AG09309 (cell line): ENCODE measurements at places on chromosomes 12 and 14.
A peak's percentile ranks its signal among the peaks of the same experiment; 100 is the strongest.

DNA sequence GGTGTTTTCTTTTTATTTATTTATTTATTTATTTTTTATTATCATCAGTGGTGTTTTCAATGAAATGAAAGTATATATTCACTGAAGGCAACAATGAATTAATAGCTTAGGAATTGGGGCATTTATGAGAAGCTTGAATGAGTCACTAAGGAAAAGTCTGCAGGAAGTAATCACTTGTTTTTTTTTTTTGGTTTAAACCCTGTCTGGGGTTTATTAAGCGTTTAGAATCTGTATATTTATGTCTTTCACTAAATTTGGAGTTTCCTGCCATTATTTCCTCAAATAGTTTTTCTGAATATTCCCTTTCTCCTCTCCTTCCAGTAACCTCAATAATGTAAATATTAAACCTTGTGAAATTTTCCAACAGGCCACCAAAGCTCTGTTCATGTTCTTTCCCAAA lies 85.5 kb downstream of the TESC start:
- DNase-seq: no peak

GRCh38 chr14:78763746-78764145 lies 593.6 kb downstream of the NRXN3 start:
- no peak for DNase-seq

DNA sequence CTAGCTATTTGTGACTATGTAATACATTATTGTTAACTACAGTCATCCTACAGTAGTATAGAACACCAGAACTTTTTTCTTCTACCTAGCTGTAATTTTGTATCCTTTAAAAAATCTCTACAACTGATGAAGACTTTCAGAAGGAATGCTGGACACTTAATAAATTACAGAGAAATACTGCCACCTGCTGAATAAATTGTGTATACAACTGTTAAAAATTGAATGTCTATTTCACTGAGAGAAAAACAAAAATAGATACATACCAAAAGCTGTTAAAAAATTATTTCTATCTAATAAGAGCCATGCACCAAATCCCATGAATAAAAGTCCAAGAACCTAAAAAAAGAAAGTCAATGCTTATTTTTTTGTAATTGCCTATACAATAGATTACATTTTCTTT lies 6.6 kb downstream of the TSPAN19 start:
- DNase-seq: no peak

DNA sequence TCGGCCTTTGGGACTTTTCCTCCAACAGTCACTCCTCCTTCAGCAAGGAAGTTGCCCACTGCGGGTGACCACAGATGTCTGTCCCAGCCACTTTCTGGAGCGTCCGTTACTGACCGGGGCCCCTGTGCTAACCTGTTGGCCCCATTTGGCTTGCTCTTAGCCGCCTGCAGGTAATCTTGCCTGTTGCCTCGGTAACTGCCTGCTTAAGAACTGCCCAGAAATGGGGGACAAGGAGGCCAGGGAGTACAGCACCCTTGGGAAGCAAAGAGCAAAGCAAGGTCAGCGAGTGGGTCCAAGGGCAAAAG lies 338.8 kb upstream of the SFSWAP start:
- no peak for DNase-seq

DNA sequence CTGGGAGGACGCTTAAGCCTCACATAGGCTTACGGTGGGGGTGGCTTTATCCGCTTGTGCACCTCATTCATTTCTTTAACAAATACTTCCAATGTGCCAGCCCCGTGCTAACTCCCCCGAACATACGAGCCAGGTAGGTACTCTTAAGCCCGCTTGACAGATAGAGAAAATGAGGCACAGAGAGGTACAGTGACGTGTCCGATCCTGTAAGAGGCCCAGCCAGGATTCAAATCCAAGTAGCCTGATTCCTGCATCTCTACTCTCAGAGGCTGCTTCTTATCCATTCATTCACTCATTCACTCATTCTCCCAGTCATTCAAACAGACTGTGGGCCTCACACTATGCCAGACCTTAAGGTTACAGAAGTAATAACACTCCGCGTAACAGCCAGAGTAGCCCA lies 477 bp downstream of the OAS3 start:
- no peak for DNase-seq

GRCh38 chr12:54692353-54692752 lies 44.2 kb upstream of the DCD start:
- no peak for DNase-seq

DNA sequence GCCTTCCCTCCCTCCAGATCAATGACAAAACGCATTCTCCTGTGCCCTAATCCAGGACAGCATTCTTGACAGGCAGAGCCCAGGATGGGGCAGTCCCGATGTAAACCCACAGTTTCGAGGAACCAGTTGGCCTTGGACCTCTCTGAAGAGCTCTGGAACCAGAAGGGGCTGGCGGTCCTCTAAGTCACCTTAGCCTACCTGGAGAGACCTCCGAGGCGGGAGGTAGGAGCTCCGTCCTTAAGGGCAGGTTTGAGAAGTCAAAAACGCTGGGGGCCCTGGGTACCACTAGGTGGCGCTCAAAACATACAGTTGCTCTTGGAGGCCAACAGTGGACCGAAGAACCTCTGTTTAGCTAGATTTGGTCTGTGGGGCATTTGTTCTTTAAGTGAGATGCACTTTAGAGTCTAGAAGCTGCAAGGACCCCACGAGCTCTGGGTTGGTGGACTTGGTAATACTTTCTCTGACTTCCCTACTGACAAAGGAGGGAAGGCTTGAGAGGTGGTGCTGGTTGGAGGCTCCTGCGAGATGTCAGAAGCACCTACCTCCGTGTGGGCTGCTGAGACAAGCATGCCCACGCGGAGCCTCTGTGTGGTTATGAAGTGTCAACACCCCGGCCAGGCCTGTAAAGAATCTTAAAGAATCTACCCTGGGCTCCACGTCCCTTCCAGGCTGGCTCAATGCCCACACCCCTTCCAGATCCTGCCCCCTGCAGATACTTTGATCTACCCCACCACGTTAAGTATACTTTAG lies 74.8 kb upstream of the CHST11 start:
- DNase-seq: no peak

DNA sequence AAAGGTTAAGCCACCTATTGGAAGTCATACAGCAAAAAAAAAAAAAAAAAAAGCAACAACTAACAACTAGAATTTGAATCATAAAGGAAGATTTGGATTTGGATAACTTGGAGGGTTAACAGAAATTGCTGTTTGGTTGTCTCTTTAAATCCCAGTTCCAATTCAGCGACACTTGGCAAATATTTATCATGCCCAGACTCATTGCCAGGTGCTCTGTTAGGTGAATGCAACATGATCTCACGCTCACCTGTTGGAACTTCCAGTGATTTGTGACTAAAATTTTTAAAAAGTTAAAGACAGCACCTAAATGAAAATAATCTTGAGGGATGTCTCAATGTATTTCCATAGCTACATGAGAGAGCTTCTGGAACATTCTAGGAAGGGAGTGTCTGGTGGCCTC lies 103.7 kb downstream of the TBX3 start:
- DNase-seq: no peak

- DNase-seq: no peak
Observed at GRCh38 chr12:95303476-95303875, 85.9 kb downstream of the VEZT start.

GRCh38 chr14:28138341-28138740 lies 628.2 kb upstream of the FOXG1 start:
- DNase-seq: no peak

DNA sequence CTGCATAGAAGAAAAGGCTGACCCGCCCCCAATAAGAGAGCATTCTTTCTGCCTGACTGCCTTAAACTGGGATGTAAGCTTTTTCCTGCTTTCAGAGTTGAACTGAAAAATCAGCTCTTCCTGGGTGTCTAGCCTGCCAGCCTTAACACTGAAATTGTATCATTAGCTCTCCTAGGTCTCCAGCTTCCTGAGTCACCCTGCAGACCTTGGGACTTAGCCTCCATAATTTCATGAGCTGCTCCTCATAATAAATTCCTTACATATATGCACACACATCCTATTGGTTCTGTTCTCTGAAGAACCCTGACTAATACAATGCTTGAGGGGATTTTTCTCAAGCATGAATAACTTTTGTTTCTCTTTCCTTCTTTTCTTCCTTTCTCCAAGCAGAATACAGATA lies 76.4 kb upstream of the FAR2 start:
- peak; percentile 27 for DNase-seq

DNA sequence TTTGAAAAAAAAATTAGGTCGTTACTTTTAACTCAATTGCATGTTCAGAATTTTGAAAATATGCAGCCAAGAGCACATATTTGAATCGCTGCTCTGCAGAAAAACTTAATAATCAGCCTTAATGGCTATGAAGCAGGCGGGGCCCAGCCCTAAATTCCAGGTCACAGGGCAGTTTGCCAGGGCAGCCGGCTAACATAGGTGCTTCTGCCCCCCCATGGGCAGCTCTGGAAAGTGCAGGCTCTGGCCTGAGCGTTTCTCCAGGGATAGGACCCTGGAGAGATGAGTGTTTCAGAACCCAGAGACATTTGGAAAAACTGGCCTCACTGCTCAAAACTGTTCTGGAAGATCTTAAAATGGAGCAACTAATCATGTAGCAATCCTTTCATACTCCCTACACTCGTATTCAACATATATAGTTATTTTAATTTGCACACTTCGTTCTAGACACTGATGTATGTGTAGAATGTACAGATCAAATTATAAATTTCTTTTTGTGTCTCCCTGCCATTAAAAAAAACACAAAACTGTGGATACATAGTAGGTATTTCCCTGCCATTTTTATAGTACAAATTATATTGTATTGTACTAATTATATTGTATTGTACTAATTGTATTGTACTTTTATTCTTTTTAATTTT lies 26.0 kb upstream of the PTGR2 start:
- DNase-seq: peak; percentile 28

GRCh38 chr14:103527408-103528145 lies 1.4 kb upstream of the TRMT61A start:
- no peak for DNase-seq

DNA sequence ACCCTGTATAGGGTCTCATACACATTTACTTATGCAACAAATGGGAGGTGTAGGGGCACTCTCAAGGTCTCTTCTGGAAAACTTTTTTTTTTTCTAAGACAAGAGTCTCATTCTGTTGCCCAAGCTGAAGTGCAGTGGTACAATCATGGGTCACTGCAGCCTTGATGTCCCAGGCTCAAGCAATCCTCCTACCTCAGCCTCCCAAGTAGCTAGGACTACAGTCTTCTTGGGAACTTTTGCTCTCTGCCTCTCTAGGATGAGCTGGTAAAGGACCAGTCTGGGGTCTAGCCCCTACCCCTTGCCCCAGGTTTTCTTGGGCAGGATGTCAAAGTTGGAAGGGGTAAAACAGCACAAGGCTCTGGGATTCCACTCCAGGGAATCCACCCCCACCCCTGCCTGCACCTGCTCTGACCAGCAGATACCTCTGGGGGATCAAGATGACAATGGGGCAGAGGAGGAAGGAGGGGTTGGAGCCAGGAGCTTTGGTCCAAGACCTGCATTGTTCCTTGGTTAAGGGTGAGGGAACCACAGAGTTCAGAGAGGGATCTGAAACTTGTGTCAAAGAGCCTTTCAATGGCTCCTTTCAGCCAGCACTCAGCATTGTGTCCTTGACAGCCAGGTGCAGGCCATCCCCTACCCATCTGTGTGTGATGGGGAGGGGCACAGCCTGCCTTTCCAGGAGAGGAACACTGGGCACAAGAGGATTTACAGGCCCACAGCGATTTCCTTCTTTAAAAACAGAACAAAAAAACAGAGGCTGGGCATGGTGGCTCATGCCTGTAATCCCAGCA lies 12.2 kb downstream of the CTDSP2 start:
- DNase-seq: no peak

- DNase-seq: no peak
Observed at GRCh38 chr12:121894633-121895032, 6.0 kb downstream of the PSMD9 start.

- DNase-seq: no peak
Observed at GRCh38 chr12:120343039-120343537, 15.5 kb upstream of the PLA2G1B start.

GRCh38 chr12:121626087-121626852 lies at the start of gene ORAI1:
TSS of gene ORAI1 (plus strand) at chr12:121626530.
- no peak for DNase-seq

DNA sequence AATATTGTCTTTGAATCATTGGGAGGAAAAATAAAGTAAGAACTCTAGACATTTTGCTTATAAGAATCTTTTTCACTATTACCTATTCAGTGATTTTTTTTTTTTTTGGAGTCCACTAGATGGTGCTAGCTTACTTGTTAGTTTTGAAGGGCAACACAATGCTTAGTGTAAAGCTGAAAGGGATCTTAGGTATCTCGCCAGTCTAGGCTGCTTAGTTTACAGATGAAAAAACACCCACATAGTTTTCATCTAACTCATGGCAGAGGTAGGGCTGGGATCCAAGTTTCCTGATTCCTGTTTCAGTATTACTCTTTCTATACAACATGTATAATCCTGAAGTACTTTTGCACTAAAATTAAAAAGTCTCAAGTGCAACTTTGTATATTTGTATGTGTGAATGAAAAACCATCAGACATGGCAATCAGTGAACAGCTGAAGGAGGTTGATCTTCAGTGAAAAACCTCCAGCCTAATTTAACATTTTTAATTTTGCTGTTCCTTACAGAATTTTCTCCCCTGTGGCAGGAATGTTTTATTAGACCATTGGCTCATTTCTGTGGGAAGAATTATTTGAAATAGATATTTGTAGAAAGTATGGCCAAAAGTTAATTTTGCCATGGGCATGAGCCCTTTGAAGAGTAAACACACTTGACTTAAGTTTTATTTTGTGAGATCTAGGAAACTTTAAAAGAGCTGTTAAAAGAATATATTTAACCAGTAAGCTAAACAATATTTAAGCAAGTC lies 40.7 kb downstream of the LRRIQ1 start:
- DNase-seq: peak; percentile 69

- DNase-seq: no peak
Observed at GRCh38 chr12:111756681-111757080, 10.1 kb upstream of the ALDH2 start.

DNA sequence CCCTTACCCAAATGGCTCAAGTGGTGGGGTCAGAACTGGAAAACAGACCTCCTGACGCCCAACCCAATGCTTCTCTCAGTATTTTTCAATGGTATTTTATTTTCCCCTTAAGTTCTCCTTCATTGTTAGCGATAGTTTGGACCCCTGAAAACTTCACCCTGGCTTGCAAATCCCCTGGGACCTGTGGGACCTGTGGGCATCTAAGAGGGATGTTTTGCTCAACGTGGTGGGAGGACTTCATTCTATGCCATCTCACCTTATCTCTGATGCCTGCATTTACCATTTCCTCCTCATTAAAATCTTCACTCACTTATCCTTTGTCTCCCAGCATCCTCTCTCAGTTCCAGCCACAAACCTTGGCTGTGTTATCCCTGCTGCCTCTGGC lies 59.4 kb upstream of the GZMB start:
- DNase-seq: no peak

- no peak for DNase-seq
Observed at GRCh38 chr12:24797901-24798300, 151.0 kb downstream of the BCAT1 start.

- DNase-seq: no peak
Observed at GRCh38 chr12:12705838-12706520, 10.0 kb upstream of the GPR19 start.

GRCh38 chr12:58026897-58027891 lies 85.8 kb downstream of the ATP23 start:
- DNase-seq: no peak
